ENCODE measurements at places on chromosomes 2 and 18. TPM values are rescaled to one million over a fixed set of nuclear protein-coding genes. Genes with fewer than 3 reads are reported as not detected.

Gene PKDCC
- 6.9 TPM for total RNA-seq

Gene MAL
- 0.41 TPM for total RNA-seq

Gene SPRED2
- total RNA-seq, result 55.2 TPM

Gene NOL4
- 1.9 TPM for total RNA-seq

Gene MEP1B
- total RNA-seq, result not detected

All from astrocyte (in vitro differentiated cells and primary cell).